ENCODE measurements at places on chromosomes 7 and 10.

GRCh38 chr10:110612629-110613028 lies 31.5 kb upstream of the RBM20 start:
- no peak for DNase-seq

- no peak for DNase-seq
These were observed 8.6 kb downstream of the MUC3A start for GRCh38 chr7:100957832-100958421.

GRCh38 chr10:71999360-72000072 lies 35.3 kb downstream of the CHST3 start:
- DNase-seq: no peak

DNA sequence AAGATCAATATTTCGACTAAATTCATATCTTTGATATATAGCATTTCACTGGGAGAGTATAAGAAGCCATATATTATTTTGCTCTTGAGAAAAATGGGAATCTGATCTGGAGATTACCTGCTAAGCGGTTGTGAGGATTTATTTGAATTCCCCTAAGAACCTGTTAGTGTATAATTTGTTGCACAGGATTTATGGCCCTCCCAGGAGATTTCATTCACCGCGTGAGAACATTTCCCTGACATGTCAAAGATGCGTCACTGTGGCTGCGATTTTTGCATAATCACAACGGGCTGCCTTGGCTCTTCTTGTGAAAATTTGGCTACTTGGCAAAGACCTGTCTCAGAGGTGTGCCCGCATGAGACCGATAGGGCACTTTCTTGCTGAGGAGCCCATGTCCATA lies 184.7 kb upstream of the PFKP start:
- no peak for DNase-seq

DNA sequence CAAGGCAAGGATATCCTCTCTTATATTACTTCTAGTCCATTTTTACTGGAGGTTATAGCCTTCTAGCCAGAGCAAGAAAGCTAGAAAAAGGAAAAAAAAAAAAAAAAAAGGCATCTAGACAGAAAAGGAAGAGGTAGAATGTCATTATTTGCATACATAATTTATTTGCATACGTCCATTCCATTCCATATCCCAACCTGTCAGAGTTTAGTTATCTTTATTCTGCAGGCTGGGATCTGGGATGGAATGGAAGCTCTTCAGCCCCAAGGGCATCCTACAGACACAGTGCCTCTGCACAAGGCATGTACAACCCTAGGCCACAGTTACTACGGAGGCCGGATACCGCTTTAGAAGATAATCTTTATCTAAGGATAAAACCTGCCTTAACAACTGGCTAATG lies 9.6 kb downstream of the CH25H start:
- no peak for DNase-seq

GRCh38 chr10:36802490-36803153 lies 322.8 kb upstream of the ANKRD30A start:
- DNase-seq: no peak

DNA sequence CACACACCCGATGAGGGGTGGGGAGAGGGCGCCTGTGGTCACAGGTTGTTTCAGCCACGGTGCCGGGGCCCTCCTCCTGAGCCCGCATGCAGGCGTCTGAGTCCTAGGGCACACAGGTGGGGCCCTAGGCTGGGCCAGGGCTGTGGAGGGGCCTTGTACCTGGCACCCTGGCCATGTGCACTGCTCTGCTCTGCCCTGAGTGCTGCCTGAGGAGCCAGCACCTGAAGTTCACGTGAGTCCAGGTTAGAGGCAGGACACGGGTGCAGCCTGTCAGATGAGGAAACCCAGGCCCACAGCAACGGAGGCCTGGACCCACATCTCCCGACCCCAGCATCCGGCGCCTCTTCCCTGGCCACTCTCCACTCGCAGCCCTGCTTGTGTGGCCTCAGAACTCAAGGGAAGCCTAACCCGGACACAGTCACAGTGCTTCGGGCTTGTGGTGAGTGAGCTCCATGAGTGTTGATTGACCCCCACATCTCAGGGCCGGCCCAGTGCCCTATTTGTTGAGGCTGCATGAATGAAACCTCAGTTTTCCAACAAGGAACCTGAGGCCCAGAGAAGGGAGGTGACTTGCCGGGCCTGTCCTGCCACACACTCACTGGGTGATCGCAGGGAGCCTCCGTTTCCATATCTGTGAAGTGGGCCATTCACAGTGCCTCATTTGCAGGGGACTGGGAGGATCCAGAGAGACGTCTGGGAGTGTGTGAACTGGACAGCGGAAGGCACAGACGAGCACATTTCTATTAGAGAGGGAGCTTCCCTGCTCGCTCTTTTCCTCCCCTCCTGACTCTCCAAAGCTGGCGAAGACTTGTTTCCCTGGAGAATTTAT lies 39.6 kb downstream of the PPIF start:
- no peak for DNase-seq

GRCh38 chr10:117094856-117095255 lies 43.2 kb downstream of the VAX1 start:
- no peak for DNase-seq

DNA sequence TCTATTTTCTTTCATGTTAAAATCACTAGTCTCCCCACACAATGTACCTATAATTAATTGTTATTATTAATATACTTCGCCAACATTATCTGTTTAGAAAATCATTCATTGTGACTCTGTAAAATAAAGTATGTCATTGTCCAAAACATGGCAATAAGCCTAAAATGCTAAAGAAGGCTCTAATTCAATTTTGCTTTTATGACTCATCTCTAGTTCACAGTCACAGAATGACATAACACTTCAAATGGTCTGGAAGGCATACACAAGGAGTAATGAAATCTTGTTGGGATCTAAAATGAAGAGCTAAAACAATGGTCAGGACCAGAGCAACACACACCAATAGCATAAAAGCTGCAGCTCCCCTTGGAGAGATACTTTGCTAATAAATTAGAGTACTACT lies 505.8 kb downstream of the GPAM start:
- no peak for DNase-seq

DNA sequence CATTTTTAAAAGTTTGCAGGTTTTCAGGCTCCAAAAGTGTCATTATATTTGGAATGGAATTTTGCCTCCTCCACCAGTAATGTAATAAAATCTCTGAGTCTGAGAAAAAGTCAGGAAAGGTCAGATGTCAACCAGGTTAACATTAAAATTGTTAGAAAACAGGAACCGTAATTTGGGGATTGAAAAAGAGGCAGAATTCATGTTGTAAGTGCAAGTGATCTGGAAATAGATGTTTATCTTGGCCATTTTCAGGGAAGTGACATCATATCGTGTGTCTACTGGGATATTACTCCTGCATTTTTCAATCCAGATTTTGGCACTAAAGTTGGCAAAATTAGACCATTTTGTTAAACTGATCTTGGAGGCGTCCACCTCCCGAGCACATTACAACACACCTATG lies 428.5 kb upstream of the MGMT start:
- no peak for DNase-seq

DNA sequence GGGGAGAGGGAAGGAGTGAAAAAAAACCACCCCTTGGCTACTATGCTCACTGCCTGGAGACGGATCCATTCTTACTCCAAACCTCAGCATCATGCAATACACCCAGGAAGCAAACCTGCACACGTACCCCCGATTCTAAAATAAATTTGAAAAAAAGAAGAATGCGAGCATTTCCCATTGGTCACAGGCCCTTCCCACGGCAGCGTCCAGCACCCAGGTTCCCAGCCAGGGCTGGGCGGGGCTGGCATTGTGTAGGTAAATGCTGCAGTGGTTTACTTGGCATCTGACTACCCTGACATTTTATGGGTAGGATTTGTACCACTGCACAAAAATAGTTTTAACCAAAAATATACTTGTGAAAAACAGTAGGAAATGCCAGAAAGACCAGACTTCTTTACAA lies 418.9 kb downstream of the DNAJB6 start:
- DNase-seq: no peak

GRCh38 chr7:140519007-140519399 lies 39.7 kb upstream of the MKRN1 start:
- DNase-seq: no peak

DNA sequence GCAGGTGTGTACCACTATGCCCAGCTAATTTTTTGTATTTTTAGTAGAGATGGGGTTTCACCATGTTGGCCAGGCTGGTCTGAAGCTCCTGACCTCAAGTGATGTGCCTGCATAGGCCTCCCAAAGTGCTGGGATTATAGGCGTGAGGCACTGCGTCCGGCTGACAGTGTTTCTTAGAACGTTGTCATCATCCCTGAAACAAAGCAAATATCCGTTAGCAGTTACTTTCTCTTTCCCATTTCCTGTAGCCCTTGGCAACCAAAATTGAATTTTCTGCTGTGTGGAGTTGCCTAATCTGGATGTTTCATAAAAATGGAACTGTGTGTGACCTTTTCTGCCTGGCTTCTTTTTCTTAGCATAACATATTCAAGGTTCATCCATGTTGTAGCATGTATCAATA lies 22.4 kb downstream of the ZNF33A start:
- DNase-seq: no peak

- no peak for DNase-seq
These were observed 61.5 kb downstream of the KCNH2 start for GRCh38 chr7:150916670-150917069.

- DNase-seq: no peak
These were observed 35.5 kb downstream of the CFAP46 start for GRCh38 chr10:132906836-132907235.

DNA sequence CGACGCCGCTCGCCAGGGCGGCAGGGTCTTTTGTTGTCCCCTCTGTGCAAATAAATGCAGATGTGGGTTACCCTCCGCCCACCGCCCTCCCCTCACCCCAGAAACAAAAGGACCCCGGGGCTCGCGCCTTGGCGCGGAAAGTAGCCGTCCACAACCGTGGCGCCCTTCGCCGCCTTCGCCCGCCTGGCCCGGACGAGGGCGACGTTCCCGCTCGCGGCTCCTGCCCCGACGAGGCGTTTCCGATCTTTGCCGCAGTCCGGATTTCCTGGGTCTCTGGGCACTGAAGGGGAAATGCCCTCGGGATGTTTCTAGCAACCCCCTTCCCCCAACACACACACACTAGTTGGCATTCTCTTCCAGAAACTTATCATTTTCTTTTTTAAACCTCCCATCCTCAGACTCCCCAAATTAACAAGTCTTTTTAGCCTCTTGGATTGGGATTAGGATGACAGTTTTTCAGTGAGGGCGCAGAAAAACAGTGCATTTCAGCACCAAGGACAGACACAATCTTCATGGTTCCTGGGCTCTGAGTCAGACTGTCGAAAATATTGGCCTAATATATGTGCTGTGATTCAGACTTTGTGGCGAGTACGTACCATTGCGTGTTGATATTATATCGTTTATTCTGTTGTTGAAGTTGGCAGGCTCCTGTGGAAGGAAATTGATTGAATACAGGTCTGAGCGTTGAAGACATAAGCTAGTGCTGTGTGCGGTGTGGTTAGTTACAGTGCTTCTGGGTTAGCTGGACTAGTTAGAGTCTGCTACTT lies 771 bp downstream of the PHYHIPL start:
- no peak for DNase-seq

DNA sequence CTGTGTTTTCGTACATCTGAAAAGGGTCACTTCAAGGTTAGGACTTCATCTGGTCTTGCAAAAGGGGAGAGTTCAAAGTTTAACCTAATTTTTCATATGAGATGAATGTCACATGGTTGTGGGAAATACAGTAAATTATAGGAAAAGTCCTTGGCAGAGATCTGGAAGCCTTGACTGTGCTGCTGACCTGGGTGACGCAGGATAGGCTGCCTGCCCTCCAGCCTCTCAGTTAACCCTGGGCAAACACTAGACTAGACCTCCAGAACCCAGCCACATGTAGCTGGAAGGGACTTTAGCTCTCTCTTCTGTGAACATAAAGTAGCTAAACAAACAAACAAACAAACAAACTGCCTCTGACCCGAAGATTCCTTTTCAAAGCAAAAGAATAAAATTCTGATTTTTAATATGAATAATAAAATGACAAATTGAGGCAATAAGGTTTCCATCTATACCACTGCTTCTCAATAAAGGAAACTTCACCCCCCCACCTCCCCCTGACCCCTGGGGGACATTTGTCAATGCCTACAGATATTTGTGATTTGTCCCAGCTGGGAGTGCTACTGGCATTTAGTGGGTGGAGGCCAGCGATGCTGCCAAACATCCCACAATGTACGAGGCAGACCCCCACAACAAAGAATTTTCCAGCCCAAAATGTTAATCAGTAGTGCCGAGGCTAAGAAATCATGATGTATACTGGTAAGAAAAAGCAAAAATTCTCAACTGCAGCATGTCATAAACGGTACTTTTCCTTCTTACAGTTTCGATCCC lies 75.2 kb upstream of the PRR15 start:
- no peak for DNase-seq

- DNase-seq: no peak
These were observed 91.0 kb downstream of the ADARB2 start for GRCh38 chr10:1646332-1646731.

GRCh38 chr10:48309711-48310226 lies 3.3 kb downstream of the MAPK8 start:
- DNase-seq: no peak

- DNase-seq: no peak
These were observed 150.3 kb upstream of the FAM20C start for GRCh38 chr7:41917-42565.

DNA sequence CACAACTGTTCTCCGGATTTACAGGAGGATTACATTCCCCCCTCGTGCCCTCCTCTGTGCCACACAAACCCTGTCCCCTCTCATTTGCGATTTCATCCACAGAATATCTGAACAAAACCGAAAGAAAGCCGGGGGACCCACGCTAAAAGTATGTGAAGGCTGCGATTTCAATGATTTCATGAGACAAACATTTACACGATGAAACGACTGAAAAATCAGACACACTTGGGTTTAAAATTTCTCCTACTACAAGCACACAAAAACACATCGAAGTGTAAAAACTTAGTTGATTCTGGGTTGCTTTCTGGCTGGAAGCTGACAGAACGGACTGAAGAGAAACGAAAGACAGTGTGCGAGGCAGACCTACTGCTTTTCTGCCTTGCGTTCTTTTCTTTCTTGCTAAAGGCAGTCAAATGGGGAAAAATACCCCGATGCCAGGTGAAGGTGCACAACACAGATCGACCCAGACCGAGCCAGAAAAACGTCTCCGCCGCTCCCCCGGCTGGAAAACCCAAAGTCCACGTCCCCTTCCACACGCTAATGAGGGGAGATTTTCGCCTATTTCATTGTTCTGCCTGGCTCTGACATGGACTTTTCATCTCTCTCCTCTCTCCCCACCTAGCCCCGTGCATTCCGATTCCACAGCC lies 1.2 kb downstream of the HIPK2 start:
- no peak for DNase-seq

Measured in stimulated activated CD4-positive, alpha-beta T cell treated with anti-CD3 and anti-CD28 coated beads, Interleukin-1b, Interleukin-23, amount 100 ng/mL, for 24 hours (primary cell).